ENCODE measurements at places on chromosomes 5 and 9.

- DNase-seq = no peak
Observed at GRCh38 chr5:59139695-59140094, 556.8 kb downstream of the RAB3C start.

- DNase-seq = no peak
Observed at GRCh38 chr5:149452665-149453617, 73.8 kb upstream of the IL17B start.

- DNase-seq = no peak
Observed at GRCh38 chr5:72233835-72234234, 86.2 kb downstream of the MRPS27 start.

DNA sequence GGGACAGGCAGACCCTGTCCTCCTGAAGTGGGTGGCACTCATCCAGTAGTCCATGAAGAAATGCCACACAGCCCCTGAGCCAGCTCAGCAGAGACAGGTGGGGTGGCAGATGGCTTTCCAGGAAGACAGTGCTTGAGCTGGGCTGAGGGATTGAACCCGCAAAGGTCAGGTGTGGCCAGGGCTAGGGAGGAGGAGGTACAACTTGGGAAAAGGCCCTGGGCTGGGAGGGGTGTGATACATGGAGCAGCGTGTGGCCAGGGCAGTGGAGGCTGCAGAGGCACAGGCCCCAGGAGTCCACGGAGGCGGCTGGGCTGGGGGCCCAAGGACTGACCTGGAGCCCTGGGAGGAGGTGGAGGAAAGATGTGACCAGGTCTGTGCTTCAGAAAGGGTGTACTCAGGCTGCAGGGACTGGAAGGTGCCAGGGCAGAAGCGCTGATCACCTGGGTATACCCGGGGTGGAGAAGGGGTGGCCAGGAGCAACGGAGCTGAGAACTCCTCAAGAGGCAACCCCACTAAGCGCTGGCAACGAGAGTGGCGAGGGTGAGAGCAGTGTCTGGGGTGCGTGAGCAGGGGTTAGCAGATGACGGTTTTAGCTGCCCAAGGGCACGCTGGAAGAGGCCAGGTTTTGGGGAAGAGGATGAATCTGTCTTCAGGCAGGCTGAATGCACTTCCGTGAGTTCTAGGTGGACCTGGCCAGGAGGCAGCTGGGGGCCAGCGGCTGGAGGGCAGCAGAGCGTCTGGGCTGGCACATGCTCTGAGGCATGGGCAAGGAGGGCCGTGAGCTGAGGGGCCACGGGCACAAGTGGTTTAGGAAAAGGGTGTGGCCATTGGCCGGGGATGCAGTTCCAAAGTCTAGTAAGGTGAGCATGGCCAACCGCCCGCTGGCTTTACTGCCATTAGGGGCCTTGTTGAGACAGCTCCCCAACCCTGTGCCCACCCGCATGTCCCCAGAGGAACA, 3.9 kb upstream of the RABL6 start:
- DNase-seq = no peak

- DNase-seq = no peak
Observed at GRCh38 chr5:139022528-139022927, 147.4 kb upstream of the LRRTM2 start.

DNA sequence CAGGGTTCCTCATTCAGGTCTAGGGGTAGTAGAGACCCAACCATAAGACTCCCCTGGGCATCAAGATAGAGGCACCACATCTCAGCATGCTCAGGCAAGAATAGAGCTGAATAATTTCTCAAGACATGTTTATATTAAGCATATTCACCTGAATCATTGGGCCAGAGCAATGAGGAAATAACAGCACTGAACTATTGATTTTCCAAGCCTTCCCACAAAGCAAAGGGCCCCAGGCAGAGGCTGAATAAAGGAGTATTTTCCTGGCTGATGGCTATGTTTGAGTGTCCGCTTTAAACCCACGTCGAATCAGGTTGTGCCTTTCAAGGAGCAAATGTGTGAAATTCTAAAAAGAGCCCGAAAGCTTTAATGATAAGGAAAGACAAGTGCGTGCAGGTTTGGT, 129.2 kb downstream of the HSD17B3 start:
- no peak for DNase-seq

DNA sequence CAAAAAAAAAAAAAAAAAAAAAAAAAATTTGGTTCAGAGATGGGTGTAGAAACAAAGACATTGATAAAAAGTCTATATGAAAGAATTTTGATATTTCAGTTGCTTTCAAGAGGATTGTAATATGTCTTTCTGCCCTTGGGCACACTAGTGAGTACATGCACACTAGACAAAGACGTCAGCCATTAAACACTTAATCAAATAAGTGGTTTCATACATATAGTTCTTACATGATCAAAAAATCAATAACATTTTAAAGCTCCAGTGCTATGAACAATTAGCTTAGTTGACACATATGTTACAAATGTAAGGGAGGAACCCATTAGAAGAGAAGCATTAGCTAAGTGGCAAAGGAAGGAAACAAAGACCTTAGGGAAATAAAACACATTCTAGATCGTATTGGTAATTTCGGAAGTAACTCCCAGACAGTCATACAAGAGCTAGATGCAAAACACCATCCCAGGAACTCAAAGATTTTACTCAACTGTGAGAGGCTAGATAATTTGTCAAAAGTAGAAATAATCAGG, 84.5 kb upstream of the MAN2A1 start:
- DNase-seq = no peak

GRCh38 chr9:131628459-131629225, 83.3 kb downstream of the PRRT1B start:
- no peak for DNase-seq

GRCh38 chr9:131630205-131630831, 85.0 kb downstream of the PRRT1B start:
- DNase-seq = no peak

- no peak for DNase-seq
Observed at GRCh38 chr9:80878556-80878955, 810.8 kb downstream of the TLE1 start.
